ENCODE measurements at places on chromosomes 6 and 20. TPM values are rescaled to one million over a fixed set of nuclear protein-coding genes. Genes with fewer than 3 reads are reported as not detected.

Gene HLA-DOB
- not detected for total RNA-seq

Gene CCND3
- total RNA-seq: 55.0 TPM

Gene AK9
- 3.2 TPM for total RNA-seq

Gene JPH2
- total RNA-seq: under 0.01 TPM

Gene SIRPB2
- total RNA-seq: 3.0 TPM

Gene LY6G6D
- total RNA-seq: not detected

Gene METTL24
- not detected for total RNA-seq

Gene ATG5
- total RNA-seq: 66.6 TPM

Gene MCHR2
- not detected for total RNA-seq

Gene FLRT3
- total RNA-seq: under 0.01 TPM

Gene SOBP
- 1.7 TPM for total RNA-seq

Gene BANF2
- not detected for total RNA-seq

Gene ESR1
- not detected for total RNA-seq

Gene KIF3B
- 23.6 TPM for total RNA-seq

Gene SMIM13
- 16.3 TPM for total RNA-seq

Gene SPATA2
- 1.3 TPM for total RNA-seq

Gene GPR63
- not detected for total RNA-seq

Gene TTPAL
- 5.2 TPM for total RNA-seq

Gene SPATA25
- 0.97 TPM for total RNA-seq

Gene VWA7
- total RNA-seq: not detected
